ENCODE measurements at places on chromosomes 5 and 9.

- peak; percentile 77 for DNase-seq
Observed at GRCh38 chr9:31799953-31800609, 584.4 kb upstream of the ACO1 start.

- DNase-seq = peak; percentile 100
Observed at GRCh38 chr9:18393340-18394130, 80.4 kb upstream of the ADAMTSL1 start.

DNA sequence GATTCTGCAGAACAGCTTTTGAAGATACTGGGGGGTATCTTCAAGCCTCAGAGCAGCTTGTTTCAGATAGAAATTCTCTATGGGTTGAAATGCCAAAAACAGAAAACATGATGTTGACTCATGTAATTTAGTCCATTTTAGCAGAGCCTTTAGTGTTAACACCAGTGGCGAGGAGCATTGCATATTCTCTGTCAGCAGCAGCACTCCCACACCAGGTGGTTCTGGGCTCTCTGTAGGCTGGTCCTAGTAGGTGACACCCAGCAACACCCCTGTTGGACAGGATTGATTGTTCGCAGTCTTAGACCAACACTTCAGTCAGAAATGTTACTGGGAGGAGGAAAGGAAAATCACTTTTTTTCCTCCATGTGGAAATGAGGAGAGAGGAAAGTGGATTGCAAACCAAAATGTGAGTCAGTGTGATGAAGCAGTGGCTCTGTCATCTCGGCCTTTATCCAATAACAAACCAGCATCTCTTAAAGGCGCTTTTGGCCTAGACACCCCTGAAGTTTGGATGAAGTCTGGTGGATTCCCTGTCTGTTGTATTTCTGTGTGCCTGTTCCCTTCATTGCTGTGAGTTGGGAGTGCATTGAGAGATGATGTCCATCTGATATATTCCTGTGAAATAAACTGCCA is 16.8 kb downstream of the SLC46A2 start:
- no peak for DNase-seq

DNA sequence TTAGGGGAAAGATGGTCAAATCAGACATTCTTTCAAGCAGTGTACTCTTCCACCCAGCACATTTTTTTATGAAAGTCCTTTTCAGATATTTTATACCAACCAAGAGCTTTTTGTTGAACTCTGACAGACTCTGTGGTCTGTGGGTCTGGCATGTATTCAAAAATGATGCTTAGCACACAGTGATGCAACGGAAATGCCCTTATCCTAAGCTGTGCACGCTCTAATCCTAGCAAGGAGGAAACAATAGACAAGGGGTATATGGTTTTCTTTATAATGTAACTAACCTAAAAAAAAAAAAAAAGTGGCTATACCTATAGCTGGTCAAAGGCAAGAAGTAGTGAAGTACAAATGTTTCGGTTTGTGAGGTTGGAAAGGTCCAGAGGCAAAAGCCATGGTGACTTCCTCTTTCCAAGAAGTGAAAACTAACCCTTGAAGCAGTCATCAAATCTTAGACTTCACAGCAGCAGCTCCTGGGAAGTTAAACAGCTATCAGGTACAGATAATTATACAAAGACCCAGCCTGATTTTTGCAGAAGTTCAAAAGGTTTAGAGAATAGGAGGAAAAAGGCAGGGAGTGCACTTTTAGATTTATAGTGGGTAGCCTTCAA is 82.5 kb downstream of the SEMA6A start:
- DNase-seq = no peak

- no peak for DNase-seq
Observed at GRCh38 chr5:13994621-13995253, 50.2 kb upstream of the DNAH5 start.

- DNase-seq = no peak
Observed at GRCh38 chr5:157730900-157731271, 334 bp upstream of the THG1L start.

DNA sequence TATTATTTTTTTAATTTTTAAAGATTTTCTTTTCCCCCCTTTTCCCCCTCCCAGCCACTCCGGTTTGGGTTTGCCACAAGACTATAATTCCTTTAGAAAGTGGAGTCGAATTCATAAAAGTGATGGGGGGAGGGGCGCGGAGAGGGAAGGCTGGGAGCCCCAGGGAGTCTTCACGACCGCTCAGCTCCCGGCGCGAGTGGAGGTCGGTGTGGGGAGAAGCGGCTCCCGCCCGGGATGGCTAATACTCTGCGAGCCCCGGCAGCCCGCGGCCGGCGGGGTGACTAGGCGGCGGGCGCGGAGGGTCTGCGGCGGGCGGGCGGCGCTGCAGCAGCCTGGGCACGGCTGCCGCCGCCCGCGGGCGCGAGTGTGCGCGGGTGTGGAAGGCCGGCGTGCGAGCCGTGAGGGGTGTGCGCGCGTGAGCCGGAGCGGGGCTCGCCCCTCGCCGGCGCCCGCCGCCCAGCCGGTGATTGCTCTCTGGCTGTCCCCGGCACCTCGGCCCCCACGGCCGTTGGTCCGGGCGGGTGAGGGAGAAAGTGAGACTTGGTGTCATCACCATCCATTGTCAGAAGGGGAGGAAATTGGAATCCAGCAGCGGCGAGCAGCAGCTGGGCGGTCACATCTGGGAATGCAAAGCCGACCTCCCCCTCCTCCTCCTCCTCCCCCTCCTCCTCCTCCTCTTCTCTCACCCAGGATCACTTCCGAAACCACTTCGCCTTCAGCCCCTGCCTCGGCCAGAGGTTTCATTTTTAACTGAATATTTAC is at the start of gene PARP8:
TSS of gene PARP8 (plus strand) at position 377 of the 762 bp plus-strand sequence. CDS start 459 bp downstream, outside the sequence.
- DNase-seq = no peak

GRCh38 chr5:1726956-1727355 is 72.7 kb downstream of the MRPL36 start:
- DNase-seq = no peak

GRCh38 chr9:132351404-132352045 is 3.3 kb downstream of the SETX start:
- DNase-seq = no peak

DNA sequence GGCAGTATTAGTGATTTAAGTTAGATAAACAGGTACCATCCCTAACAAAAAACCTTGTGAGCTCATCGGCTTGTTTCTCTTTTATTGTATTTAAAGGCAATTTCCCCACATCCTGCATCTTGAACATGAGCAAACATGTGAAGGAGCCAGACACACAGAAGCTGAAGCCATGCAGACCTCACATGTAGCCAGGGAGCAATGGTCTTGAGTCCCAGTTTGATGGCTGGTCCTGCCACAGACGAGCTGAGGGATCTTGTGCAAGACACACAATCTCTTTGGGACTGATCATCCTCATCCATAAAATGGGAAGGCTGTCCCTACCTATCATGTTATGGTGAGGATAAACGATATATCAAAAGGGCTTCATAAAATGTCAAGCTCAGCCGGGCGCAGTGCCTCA is 29.6 kb upstream of the XPA start:
- DNase-seq = no peak

DNA sequence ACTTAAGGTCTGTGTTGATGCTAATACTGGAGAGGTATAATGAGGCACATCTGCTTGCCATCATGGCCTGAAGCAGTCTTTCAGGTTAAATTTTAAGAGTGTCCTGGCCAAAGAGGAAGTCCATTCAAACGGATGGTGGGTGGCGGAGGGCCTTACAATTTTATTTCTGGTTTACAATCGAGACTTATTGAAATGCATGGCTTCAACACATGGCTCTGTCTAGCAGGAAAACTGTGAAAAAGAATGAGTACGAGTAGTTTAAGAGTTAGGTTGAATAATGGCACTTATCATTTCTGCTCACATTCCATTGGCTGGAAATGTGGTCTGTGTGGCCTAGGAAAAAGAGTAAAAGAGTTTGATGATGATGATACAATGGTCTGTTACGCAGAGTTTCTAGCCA is 42.1 kb downstream of the LRRC70 start:
- no peak for DNase-seq

DNA sequence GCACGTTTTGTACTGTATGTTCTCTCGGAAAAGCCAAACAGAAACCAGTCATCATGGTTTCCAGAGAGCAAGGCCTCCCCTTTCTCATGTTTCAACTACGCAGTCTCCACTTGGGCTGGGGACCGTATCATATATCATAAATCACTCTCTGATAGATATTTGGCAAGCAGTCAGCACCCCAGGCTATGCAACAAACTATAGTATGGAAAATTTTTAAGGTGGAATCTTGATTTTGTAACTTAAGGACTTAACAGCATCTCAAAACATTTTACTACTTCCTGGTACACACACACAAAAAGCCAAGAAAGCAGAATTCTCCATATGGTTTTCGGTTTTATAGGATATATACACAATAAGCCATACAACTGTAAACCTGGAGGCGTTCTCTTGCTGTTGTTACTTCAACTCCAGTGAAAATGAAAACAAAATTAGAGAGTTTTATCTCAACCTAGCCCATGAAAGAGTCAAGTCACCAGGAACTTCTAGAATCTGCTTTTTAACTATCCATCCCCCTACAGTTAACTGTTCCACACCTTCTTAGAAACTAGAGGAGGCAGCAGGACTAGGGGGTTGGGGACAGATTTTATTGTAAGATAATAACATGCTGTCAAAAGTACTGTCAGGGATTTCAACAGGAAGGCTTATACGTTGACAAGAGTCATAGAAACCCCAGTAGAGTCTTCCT is 283.4 kb downstream of the NFIB start:
- no peak for DNase-seq

DNA sequence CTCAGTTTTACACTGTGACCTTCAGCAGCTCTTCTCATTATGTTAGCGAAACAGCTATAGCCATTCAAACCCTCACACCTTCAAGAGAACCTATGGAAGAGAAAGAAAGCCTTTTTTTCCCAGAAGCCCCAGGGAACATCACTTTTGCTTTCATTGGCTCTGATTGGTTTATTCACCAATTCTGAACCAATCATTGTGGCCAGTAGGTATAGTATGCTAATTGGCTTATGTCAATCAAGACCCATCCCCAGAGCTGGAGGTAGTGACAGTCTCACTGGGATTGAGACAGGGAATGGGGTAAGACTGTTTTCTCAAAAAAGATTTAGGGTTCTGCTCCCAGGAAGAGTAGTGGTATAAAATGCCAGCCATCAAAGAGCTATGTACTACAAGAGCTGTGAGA is 74.1 kb upstream of the FSD1L start:
- DNase-seq = no peak

- no peak for DNase-seq
Observed at GRCh38 chr5:82673057-82673809, 395.1 kb upstream of the RPS23 start.

GRCh38 chr9:69456201-69456600 is 131.2 kb downstream of the ENTREP1 start:
- DNase-seq = no peak

- no peak for DNase-seq
Observed at GRCh38 chr9:120587328-120587727, 7.4 kb upstream of the CDK5RAP2 start.

GRCh38 chr9:3742586-3742985 is 216.8 kb upstream of the RFX3 start:
- no peak for DNase-seq

- DNase-seq = no peak
Observed at GRCh38 chr5:149227168-149227826, 44.4 kb upstream of the AFAP1L1 start.

GRCh38 chr9:131111186-131111853 is 14.1 kb upstream of the NUP214 start:
- no peak for DNase-seq

DNA sequence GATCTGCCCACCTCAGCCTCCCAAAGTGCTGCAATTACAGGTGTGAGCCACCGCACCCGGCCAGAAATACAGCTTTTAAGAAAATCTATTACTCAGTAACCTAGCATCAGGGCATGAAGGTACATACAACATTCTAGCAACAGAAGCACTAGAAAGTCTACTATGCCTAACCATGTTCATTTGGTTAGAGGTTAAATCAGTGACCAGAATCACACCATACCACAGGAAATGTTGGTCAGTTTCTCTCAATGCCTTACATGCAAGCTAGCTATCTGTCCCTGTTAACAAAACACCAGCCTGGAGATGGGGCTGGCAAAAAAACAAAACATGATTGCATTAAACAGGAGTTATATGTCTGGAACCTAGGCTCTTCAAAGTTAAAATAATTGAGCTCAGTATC is 104.1 kb downstream of the STRBP start:
- no peak for DNase-seq

DNA sequence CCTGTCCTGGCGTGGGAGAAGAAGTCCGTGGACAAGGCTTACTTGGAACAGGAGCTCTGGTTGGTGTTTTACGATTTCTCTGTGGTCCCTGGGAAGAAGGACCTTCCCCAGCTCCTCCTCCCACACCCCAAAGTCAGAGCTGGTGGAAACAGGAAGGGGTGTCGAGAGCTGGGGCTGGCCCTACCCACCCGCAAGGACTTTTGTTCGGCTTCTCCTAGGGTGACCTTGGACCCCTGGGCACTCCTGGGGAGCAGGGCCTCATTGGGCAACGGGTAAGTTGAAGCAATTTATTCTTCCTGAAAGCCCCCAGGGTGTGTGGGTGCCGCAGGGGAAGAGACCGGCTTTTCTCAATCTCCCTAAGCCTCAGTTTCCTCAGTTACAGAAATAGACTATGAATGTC is 53.9 kb upstream of the ORM1 start:
- no peak for DNase-seq

DNA sequence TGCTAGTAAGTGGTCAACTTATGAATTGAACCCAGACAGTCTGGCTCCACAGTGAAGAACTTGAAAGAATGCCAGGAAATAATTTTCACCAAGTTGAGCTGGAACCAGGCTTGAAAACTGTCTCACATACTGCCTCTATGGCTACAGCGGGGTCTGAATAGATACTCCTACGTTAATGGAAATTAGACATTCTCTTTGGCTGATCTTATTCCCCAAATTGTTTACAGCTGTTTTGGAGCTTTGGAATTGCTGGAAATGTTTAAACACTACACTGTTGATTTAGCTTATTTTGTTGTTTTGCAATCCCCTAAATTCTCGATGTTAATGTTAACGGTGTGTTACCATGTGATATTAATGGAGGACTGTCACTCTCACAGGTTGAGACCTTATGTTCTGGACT is 146.4 kb downstream of the FBXL7 start:
- no peak for DNase-seq

GRCh38 chr5:107499237-107499636 is 171.5 kb downstream of the EFNA5 start:
- DNase-seq = no peak

- DNase-seq = no peak
Observed at GRCh38 chr9:81669866-81670265, 19.5 kb downstream of the TLE1 start.

- no peak for DNase-seq
Observed at GRCh38 chr5:178202541-178202940, 1.8 kb upstream of the HNRNPAB start.

- no peak for DNase-seq
Observed at GRCh38 chr5:97009212-97009898, 73.5 kb downstream of the LNPEP start.

- DNase-seq = no peak
Observed at GRCh38 chr5:167993771-167994170, 297.7 kb upstream of the WWC1 start.

DNA sequence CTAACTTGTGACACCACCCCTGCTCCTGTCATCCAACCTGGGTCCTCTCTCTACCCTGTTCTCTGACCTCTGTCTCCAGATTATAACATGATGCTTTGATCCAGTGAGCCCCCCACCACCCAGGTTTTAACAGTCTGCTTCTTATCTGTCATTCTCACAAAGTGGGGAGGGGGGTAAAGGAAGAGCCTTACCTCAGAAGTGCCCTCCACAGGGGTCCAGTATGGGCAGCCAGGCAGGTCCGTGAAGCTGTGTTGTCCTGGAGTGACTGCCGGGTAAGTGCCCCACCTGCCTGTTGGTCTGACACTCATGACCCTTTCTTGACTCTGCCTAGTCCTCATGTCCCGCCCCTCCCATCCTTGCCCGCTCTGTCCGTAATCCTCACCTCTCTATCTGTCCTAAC is 3.4 kb downstream of the IL11RA start:
- no peak for DNase-seq

Data from NCI-H748 treated with DMSO at 0.1 percent for 48 hours (cell line).